ENCODE measurements at places on chromosomes 1 and 21.

DNA sequence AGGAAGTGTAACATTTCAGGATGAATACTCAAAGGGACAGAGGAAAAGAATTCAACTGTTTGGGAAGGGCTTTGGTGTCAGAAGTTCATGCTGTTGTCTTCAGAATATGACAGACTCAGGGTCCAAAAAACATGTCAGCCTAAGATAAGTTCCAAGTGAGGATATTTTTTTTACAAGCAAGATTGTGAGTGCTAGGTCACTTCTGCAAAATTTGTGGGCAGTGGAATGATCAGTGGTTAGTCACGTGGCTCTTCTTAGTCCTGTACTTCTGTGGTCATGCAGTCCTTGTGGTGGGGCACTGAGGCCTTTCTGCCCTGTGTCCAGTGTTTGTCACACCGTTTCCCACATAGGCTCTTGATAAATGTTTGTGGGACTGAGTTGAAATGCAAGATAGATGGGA lies 5.2 kb downstream of the RGL1 start:
- DNase-seq = no peak

GRCh38 chr1:209585672-209586071 lies 2.2 kb downstream of the CAMK1G start:
- DNase-seq = no peak

DNA sequence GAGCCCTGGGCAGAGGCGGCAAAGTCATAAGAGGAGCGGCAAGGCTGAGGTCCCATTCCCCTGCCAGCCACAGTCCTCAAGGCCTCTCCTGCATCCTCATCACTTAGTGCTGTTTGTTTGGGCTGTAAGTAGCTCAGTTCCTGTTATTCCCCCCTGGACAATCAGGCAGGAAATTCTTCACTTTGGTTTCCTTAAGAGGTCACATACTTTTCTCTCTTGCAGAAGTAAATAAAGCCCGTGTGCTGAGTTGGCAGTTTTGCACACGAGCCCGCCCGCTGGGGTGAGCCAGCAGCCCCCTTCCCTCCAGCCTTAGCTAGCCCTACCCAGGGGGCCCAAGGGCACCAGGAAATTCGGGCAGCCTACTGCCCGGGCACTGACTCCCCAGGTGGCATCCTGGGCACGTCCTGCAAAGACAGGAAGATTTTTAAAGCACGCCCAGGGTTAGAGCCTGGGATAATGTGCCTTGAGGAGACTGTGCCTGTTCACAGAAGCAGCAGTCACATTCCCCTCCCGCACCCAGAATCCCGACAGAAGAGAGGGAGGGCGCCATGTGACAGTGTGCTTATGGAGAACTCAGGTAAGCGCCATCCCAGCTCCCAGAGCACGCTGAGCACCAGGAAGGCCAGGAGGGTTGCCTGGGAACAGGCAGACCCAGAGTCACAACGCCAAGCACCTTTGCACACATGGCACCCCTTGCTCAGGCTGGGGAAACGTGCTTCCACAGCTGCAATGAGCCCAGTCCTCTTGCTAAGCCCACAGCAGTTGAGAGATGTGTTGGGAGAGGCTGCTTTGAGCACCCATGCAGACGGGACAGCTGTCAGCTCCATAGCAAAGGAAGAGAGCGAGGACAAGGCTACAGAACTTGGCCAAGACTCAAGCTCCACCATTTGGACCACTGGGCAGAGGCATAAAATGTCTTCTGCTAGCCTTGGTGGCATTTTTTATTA lies 144.5 kb upstream of the TMEM51 start:
- no peak for DNase-seq

DNA sequence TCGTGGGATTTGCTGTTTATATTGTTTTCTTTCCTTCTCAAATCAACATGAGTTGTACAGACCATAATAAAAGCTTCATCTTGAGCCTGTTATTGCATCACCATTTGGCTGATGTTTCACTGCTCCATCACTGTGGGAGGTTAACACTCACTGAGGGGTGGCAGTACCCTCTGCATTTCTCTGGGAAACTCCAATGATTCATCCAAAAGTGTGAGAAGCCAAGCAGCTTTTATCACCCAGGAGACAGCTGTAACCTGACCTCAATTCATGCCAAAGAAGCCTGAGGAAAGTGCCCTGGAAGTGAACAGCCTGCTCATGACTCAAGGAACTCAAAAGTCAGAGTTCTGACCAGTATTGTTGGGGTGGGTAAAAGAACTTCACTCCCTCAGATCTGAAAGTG lies 84.1 kb downstream of the GPR88 start:
- no peak for DNase-seq

DNA sequence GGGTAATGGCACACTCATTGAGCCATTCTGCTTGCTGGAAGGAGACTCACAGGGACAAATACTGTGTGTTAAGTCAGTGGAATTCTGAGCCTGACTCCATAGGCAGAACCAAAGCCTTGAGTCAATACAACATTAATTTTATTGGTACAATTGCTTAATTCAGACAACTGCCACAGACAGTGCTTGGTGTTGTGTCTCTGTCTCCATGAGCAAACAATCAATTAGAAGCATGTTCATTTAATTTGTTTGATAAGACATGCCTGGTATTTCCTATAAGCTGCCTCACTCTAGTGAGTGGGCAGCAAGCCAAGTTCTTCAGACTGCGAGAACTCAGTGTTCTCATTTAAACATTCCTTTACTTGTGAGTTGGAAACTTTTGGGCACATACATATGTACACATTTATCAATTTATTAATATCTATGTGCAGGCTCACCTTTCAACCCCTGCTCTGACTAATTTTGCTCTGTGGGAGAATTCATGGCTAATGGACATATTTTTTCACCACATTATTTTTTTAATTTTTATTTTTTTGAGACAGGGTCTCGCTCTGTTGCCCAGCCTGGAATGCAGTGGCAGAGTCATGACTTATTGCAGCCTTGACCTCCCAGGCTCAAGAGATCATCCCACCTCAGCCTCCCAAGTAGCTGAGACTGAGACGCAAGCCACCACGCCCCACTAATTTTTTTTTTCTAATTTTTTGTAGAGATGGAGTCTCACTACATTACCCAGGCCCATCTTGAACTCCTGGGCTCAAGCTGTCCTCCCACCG lies 4.5 kb upstream of the SRSF10 start:
- DNase-seq = no peak

- DNase-seq = no peak
These were observed 6.1 kb upstream of the IGSF8 start for GRCh38 chr1:160104486-160104885.

GRCh38 chr1:74613894-74614293 lies 59.7 kb downstream of the ERICH3 start:
- DNase-seq = no peak

GRCh38 chr1:240309769-240310168 lies 218.1 kb downstream of the FMN2 start:
- DNase-seq = no peak

DNA sequence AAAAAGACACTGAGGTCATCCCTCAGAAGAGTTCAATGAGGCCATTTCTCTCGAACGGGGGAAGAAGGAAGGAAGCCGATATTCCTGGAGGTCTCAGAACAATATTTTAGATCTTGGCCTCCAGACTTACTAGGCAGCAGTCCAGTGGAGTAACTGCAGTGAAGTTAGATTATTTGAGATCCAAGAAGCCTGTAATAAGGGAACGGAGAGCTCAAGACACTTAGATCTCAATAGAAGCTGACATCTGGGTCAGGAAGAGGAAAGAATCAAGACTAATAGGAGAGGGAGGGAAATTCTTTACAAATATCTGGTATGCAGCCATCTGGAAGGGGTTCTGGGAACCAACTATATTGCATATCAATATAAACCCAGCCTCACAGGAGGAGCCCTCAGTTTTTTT lies 13.6 kb upstream of the ENAH start:
- DNase-seq = no peak

DNA sequence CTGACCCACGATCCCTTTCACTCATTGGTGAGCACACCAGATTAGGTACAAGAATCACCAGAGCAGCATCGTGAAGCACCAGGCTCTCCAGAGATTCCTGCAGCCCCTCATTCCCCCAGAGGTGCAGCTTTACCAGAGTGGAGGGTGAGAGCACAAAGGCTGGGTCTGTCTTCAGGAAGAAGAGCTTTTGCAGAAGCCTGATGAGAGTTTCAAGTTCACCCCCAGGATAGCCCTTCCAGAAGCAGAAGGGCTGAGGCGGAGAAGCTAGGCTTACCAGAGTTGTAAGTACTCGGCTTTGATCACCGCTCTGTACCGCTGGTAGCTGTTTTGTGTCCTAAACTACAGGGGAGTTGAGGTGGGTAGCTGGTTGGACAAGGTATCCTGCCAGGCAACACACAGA lies 3.1 kb downstream of the TSSK3 start:
- DNase-seq = no peak

DNA sequence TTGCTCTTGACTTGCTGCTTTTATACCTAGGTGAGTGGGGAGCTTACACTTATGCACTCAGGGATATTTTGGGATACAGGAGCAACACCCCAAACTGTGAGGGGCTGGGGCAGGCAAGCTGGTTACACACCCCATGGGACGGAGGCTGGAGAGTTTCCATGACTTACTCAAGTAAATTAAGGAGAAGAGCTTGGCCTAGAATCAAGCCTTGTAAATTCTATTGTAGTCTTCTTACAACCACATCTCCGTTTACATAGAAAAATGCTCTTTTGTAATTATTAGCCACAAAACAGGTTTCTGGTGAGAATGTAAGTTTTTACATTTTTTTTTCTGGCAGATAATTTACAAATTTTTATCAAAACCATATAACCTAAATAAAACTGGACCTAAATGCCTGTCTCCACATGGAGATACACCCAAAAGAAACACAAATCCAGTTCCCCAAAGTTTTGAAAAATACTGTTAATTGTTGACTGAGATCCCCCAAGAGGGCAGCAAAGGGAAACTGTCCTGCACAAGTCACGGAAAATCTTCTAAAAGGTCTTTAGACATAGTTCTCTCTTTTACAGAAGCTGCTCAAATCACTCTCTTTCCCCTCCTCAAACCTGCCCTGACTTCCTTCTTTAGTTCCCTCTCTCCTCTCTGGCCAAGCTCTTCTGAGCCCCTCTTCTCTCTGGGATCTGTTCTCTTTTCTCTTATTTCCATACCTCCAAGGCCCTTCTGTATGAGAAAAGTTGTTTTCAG lies 134.0 kb downstream of the HIVEP3 start:
- DNase-seq = no peak

- peak; percentile 95 for DNase-seq
These were observed 775 bp upstream of the AIM2 start for GRCh38 chr1:159077120-159077961.

DNA sequence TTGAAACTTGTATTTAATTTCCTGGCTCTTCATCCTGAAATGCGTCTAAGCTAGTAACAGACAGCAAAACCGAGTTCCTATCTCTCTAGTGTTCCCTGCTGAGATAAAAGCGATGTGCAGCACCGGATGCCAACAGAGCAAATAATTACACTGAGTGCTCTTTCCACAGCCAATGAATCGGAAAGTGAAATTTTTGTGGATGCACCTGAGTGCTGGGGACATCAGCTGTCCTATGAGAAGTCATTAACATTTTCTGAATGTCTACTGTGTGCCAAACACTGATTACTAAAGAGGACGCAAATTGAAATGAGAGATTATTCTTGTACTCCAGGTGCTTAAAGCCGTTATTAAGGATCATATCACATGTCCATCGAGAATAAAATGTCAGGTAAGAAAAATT lies 278.0 kb downstream of the RGS7 start:
- DNase-seq = no peak

DNA sequence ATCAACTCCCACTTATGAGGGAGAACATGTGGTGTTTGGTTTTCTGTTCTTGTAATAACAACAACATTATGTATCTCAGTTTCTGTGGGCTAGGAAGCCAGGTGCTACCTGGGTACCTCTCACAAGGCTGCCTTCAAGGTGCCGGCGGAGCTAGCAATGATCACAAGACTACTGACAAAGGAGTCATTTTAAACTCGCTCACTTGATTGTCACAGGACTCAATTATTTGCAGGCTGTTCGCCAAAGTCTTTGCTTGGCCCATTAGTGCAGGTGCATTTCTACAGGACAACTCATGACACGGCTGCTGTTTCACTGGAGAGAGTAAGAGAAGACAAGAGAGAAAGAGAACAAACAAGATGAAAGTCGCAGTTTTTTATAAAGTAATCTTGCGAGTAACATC lies 1237.4 kb upstream of the TMPRSS15 start:
- no peak for DNase-seq

GRCh38 chr1:35477870-35478269 lies 79.3 kb downstream of the KIAA0319L start:
- no peak for DNase-seq

DNA sequence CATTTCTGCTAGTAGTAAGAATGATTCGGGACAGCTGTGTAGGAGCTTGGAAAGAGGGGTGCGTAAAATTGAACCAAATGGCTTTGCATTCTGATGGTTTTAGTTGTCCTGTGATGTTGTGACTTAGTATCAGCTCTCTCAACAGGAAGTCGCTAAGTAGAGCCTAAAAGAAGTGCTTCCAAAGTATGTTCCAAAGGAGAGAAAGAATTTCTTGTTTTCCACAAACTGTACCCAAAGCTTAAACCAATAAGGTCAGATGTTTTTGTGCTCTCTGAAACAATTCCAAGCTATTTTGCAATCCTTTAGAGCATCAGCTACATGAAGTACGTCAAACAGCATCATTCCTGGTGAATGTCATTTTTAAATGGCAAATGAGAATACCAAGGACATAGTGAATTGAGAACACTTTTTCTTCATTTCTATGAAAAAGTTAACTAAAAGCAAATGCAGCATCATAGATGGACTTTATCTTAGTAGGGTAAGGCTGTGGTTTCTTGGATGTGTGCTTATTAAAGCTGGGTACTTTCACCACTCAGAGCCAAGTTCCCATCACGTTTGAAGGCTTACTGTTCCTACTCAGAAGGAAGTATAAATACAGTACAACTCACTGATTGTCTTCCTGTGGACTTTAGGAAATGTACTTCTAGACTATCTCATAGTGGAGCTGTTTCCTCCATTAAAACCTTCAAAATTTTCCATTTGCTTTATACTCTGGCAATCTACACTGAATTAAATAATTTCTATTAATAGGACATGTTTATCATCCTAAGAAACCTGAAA lies 148.6 kb downstream of the C1orf21 start:
- no peak for DNase-seq

DNA sequence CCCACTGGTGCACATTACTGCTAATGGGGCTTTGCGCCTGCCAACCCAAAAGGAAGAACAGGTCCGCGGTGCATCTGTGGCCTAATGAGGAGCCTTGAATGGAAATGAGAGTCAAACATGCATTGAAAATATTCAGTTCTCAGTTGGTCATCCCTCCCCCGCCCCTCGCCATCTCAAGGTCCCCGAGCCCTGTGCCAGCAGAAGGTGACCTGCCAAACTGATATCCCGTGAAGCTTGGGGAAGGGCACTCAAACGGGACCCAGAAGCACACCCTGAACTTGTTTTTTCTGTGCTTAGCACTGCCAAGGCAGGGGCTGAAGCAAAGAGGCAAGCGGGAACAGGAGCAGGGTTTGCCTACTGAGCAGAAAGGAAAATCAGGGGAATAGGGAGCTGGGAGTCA lies 67.9 kb upstream of the ZNF648 start:
- DNase-seq = no peak

DNA sequence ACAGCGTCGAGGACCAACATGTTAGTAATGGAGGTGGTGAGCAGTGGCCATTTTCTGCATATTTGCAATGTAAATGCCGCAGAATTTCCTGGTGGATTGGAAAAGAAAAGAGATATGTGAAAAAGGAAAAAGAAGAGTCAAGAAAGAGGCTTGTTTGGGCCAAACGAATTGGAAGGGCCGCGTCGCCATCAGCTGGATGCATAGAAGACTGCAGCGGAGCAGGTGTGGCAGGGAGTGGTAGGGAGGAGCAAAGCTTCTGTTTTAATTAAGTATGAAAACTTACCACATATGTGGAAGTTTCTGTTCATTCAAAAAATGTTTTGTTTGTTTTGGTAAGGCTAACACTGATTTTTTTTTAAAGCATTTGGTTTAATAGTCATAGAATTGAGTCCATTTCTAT lies 690.7 kb downstream of the NCAM2 start:
- no peak for DNase-seq

GRCh38 chr1:105700723-105701122 lies 1355.8 kb upstream of the PRMT6 start:
- DNase-seq = no peak

All from activated T-helper 2 cell treated with anti-CD3 and anti-CD28 coated beads, Interferon-gamma antibody, Interleukin-2, Interleukin-4, amounts not matched to agents 10 μg/mL and 5 μg/mL and 100 μg/mL, durations not matched to agents 14 hours and 24 hours and 36 hours (primary cell).